Fibroblast of pulmonary artery (primary cell): ENCODE measurements at places on chromosomes 5 and 9.

DNA sequence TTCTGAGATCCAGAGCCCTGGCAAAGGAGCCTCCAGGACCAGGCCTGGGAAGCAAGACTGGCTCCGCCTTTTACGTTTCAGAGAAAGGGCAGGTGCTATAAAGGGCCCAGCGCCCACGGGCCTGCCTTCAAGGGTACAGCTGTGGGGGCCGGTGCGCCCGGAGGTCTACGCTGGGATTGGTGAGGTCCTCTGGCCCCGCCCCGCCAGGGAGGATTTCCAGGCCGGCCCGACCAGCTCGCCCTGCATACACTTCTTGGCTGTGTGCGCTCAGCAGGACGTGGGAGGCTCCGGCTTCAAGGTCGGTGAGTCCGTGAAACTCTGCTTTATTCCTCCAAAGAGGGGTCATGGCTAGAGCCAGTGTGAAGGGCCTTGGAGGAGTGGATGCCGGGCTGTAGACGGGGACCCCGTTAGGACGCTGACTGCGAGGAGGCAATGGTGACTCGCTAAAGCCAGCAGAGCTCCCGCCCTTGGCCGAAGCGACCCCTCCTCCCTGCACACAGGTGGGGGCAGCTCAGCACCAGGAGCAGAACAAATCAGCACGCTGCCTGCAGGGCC lies at the start of gene CKMT2:
Gene CKMT2, plus strand, starts transcription at position 243 of the 555 bp plus-strand sequence. CDS start 17,811 bp downstream, outside the sequence.
- peak; percentile 60 for DNase-seq

- DNase-seq = no peak
Observed at GRCh38 chr5:103458497-103459040, 104.0 kb downstream of the NUDT12 start.

- DNase-seq = no peak
Observed at GRCh38 chr5:131974956-131975726, 29.7 kb upstream of the MEIKIN start.

- no peak for DNase-seq
Observed at GRCh38 chr5:159057996-159058395, 41.7 kb downstream of the EBF1 start.

- DNase-seq = no peak
Observed at GRCh38 chr5:423626-424261, 19.2 kb upstream of the EXOC3 start.

DNA sequence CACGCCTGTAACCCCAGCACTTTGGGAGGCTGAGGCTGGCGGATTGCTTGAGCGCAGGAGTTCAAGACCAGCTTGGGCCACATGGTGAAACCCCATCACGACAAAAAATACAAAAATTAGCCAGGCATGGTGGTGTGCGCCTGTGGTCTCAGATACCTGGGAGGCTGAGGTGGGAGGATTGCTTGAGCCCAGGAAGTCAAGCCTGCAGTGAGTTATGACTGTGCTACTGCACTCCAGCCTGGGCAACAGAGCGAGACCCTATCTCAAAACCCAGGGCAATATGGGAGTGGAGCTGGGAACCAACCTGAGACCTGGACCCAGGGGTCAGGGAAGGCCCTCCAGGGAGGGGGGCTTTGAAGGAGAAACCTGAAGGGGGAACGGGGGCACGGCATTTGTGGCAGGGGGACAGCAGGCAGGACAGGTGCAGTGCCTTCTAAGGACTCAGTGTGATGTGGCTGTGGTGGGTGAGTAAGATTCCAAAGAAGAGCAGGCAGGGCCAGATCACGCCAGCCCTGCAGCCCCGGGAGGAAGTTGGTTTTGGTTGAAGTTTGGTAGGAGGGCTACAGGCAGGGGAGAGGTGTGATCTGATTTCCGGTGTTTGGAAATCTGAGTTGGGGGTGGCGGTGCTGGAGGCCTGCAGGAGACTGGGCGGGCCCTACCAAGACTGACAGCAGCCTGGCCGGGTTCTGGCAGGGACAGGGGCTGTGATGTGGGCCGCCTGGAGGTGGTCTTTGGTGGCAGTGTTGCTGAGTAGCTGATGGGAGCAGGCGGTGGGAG lies 46.2 kb downstream of the NTNG2 start:
- no peak for DNase-seq

GRCh38 chr5:154697371-154697770 lies 57.8 kb upstream of the LARP1 start:
- DNase-seq = no peak

DNA sequence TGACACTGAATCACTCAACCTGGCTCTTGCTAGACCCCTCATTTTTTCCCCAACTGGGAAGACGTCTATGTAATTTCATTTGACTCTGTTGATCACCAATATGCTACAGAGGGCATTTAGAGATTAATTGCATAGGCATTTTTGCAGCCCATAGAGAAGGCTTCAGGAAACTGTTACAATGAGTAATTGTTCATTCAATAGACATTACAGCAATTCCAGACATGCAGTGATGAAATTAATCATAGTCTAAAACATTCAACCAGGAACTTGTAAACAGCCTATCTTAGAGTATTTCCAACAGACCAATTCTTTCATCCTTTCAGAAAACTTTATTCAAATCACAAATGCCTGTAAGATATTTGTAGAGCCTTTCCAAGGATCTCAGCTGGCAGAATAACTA lies 122.3 kb downstream of the MARCHF11 start:
- peak; percentile 7 for DNase-seq

- DNase-seq = no peak
Observed at GRCh38 chr5:83209963-83210362, 132.6 kb downstream of the XRCC4 start.

- no peak for DNase-seq
Observed at GRCh38 chr5:169933616-169934015, 46.7 kb downstream of the INSYN2B start.

GRCh38 chr9:130453487-130453886 lies 8.7 kb downstream of the ASS1 start:
- peak; percentile 74 for DNase-seq

DNA sequence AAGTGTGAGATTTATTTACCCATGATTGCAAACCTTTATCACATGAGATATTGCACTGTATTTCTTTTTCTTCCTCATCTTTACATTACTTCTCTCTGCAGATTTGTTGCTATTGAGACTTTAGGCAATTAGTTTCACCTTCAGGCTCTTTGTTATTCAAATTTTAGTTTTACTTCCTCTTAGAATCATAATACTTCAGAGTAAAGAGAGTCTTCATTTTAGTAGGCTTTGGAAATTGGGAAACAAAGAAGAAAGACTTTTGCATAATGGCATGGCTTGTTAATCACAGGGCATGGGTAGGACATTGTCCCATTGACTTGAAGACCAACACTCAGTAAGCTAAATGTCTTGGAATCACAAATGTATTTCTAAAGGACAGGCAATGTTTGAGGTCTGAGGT lies 1.2 kb upstream of the PCDHGA5 start:
- DNase-seq = no peak

GRCh38 chr5:137627293-137627692 lies 108.6 kb downstream of the KLHL3 start:
- DNase-seq = no peak

DNA sequence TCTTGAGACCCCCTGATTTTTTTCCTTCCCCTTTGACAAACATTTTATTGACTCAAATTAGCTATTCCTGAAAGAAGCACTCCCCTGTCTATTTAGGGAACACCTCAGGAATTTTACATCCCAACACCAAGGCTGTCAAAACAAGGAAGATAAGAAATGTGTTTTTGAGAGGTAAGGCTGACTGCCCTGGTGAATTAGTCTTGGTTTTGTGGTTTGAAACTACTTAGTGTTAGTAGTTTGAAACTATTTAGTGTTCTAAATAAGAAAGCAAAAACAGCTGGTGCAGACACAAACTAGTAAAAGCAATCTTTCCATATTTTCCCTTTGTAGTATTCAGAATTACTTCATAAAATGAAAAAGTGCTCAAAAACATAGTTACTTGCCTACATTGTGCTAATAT lies 120.7 kb downstream of the PCSK1 start:
- no peak for DNase-seq

- DNase-seq = peak; percentile 55
Observed at GRCh38 chr9:126482361-126483044, 131.2 kb upstream of the LMX1B start.

- no peak for DNase-seq
Observed at GRCh38 chr9:13627502-13627901, 348.0 kb upstream of the MPDZ start.
